Stimulated activated naive B cell treated with anti-CD40 and anti-IgM and Interleukin-4, amounts not matched to agents 10 μg/mL and 1 μg/mL and 100 μg/mL, for 72 hours (primary cell): ENCODE measurements at places on chromosomes 6 and 20.

GRCh38 chr20:61628480-61628879 is 376.4 kb downstream of the CDH4 start:
- no peak for DNase-seq

GRCh38 chr20:7463290-7463689 is 477.0 kb downstream of the HAO1 start:
- DNase-seq = no peak

DNA sequence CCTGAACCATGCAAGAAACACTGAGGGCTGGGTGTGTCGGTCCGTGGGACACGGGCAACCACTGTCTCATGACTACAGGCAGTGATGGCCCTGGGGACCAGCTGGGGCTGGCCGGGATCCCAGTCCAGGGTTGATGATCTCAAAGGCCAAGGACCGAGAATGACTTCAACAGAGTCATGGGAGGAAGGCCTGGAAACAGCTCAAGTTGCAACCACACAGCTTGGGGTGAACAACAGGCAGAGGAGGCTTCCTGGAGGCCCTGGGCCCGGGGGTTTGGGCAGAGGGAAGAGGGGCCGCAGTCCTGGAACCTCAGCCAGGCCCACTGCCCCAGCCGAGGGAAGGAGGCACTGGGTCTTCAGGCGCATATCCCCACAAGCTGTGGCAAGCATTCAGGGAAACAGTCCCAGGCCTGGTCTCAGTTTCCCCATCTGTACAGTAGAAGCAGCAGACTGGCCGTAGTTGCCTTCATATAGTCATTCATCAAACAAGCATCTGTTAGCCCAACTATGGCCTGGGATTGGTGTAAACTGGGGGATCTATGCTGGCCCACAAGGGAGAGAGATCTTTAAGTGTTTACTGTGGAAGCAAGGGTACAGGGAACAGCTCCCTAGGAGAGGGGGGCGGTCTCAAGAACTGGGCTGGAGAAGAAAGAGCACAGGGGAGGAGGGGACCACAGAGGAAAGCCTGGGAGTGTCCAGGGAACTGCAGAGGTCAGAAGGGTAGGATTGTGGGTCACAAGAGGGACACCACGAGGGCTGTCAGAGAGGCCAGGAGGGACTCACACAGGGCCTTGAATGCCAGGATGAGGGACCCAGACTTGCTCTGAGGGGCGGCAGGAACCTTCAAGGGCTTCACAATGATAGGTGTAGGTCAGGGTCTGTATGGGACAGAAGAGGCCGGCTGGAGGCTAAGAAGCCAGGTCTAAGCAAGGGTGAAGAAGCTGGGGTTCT is 2.1 kb downstream of the MYL9 start:
- no peak for DNase-seq

- DNase-seq = no peak
Observed at GRCh38 chr6:137432054-137432611, 62.1 kb downstream of the OLIG3 start.

- DNase-seq = no peak
Observed at GRCh38 chr6:157432892-157433265, 51.9 kb downstream of the ZDHHC14 start.

- no peak for DNase-seq
Observed at GRCh38 chr6:16740097-16740496, 21.2 kb downstream of the ATXN1 start.

- no peak for DNase-seq
Observed at GRCh38 chr6:113750151-113750855, 106.8 kb upstream of the MARCKS start.

- no peak for DNase-seq
Observed at GRCh38 chr20:50126662-50127061, 13.7 kb upstream of the UBE2V1 start.

GRCh38 chr6:39930540-39930939 is 3.7 kb downstream of the MOCS1 start:
- DNase-seq = no peak
